ENCODE measurements at places on chromosomes 12 and 14.

DNA sequence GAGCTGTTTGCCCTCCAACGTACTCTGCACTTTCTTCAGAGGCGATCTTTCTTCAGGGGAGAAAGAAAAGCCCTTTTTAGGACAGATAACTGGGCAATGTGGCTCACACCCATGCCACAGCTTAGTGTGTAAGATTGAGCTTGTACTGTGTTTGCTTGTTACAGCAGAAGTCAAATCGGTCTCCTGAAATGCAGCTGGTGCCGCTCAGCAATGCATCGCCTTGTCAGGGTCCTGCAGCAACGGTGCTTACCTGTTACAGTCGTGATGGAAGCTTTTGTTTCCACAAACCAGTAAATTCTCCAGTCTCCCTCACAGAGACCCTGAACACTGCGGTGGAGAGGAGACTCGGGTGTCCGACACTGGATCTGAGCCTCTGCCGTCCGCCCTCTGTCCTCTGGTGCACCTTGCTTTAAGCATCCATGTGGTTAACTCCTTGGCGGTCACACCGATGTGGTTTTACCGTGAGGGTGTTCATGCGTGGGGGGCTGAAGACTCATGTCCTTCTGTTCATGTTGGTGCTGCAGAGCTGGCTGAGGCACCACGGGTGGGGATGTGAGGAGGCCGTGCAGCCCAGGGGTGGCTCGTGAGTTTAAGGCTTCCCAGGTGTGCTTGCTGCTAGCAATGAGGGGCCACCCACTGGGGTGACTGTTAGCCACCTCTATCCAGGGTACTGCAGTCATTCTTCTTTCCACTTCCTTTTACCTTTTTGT lies 47.3 kb downstream of the FBXL14 start:
- DNase-seq, result no peak

DNA sequence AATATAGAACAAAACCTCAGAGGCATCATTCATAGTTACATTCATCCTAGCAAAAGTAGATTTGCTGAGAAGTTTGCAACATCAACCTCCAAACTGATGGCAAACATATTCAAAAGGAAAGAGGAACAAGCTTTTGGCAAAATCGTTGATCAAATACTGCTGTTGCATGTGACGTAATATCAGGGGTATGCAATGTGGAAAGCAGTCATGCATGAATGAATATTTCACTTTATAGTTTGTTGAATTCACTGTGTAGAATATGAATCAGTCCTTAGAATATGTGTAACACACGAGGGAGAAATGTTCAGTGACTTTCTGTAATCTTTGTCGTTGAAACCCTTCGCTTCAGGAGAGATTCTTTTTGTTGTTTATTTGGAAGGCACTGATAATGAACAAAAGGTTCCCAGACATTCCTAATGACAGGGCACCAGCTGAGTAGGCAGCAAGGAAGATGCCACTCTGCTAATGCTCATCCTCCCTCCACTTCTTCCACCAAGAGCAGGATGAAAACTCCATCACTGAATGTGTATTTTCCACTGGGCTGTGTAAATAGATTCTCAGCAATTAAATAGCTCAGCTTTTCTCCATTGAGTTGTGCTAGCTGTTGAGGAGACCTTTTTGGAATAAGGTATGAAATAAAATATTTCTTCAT lies 126.1 kb downstream of the PELI2 start:
- DNase-seq, result peak; percentile 93

DNA sequence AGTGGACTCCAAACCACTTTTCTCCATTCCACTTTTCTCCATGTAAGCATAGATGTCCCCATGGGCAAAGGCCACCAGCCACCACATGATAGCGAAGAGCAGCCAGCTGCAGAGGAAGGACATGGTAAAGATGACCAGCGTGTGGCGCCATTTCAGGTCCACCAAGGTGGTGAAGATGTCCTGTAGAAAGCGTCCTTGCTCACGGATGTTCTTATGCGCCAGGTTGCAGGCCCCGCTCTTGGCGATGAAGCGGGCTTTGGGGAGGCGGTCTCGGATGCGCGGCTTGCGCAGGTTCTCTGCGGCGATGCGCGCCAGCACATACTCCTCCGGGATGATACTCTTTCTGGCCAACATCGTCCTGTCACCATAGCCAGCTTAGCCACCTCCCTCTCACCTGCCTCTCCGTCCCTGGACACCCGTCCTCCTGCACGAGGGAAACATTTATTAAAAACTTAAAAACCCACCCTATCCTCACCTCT lies 1.2 kb downstream of the KCNJ8 start:
- peak; percentile 29 for DNase-seq

GRCh38 chr14:51356381-51356780 lies 116.3 kb downstream of the TMX1 start:
- peak; percentile 20 for DNase-seq

DNA sequence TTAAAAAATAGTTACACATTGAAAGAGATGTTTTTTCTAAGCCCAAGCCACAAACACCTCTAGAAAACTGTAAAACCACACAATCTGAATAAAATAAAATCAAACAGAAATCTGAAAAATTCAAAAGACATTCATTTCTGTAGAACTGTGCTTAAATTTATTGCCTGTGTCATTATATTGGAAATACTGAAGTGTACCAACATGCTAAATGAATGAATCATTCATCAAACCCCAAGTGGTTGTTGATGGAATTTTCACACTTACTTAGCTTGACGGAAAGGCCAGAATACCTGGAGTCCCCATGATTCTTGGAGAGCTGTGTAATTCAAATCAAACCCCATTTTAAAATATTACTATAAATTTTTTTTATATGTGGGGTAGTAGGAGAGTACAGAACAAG lies 2.7 kb downstream of the KITLG start:
- peak; percentile 69 for DNase-seq

DNA sequence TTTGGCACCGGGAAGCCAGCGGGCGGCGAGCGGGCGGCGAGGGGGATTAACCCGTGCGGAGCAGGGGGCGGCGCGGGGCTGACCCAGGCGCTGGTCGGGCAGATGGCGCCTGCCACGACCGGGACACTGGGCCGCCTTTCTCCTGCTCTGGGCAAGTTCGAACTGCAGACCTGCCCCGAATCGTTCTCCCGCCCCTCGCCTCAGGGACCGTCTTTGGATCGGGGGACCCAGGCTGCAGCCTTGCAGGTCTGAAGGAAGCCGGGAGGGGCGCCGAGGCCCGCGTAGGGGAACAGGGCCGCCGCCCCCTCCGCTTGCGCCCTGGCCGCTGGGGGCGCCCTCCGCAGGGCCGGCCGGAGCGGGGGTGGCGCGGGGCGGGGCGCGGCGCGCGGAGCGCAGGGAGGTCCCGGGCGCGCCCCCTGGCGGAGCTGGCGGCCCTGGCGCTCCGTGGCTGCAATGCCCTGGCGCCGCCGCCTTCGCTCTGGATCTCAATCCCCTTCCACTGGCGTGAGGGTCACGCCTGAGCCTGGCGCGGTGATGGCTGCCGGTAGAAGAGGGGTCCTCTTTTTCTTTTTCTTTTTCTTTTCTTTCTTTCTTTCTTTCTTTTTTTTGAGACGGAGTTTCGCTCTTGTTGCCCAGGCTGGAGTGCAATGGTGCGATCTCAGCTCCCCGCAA lies 449 bp upstream of the LTBP2 start:
- peak; percentile 86 for DNase-seq

- DNase-seq, result no peak
Measured at GRCh38 chr14:95526483-95527386, 8.1 kb upstream of the GLRX5 start.

DNA sequence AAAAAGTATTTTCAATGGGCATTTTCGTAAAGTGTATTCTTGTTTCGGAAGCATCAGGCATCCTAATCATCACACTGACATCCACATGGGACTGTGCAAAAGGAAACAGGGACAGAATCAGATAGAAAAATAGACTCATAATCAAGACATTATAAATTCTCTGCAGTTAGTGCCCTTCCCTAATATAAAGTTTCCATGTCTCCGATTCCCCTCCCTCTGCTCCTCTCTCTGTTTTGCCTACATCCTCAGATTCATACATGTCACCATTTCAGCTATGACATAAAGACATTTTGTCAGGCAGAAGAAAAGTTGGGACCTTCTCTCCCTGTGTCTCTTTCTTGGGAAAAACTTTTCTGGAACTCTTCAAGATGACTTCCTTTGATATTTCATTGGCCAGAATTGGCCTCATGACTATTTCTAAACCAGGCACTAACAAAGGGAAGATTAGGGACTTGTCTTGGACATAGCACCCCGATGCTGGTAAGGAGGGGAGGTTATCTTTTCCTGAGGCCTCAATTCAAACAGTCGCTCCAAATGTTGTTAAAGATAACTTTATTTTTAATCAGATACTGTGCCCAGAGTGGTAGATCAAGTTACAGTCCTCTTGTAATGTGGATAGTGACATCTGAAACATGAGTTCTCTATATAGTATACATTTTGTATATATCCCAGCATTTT lies 212.1 kb upstream of the BTG1 start:
- no peak for DNase-seq

DNA sequence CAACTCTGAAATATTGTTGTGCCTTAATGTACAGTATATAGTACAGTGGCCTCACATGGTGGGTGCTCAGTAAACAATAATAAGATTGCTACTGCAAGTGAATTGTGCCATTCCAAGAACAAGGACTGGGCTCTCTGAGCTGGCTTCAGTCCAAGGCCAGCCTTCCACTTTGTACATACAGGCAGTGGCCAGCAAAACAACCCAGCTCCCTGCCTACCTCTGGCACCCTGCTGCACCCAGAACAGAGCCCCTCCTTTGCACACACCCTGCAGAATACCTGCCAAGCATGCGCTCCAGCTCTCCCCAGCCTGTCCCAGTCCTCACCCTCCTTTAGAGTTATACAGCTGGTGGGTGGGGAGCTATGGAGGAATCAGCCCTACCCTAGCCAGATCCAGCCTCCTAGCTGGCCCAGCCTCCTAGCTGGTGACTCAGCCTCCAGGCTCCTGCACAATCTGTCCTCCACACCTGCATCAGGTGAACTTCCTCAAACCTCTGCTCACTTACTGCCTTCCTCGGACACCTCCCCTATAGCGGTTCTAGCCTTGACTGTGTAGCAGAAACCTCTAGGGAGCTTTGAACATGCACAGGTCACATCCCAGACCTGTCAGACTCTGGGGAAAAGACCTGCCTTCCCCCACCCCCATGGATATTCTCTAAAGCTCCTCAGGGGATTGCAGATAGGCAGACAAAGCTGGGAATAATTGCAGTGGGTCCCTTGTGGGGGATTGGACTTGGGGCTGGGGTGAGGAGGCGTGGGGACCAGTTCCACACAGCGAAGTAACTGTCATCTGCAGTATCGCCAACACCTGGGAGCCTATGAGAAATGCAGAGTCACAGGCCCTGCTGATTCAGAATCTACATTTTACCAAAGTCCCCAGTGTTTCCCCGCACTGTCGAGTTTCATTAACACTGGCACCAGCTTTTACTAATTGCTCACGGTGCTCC lies 17.9 kb downstream of the ZDHHC22 start:
- DNase-seq, result no peak

DNA sequence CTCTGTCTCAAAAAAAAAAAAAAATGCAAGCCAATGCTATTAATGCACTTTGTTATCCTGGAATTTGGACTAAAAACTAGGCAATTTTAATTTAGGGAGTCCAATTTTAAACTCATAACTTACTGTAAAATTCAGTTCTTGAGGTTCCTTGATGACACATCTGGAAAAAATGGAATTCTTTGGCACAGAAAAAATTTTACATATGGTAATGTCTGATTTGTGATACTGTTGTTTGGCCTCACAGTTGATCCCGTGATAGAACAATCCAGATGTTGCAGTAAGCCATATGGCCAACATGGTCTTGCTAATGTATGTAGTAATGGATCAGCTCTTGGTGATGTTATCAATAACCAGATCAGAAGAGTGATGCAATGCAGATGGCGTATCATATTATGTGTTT lies 1089.8 kb downstream of the FLRT2 start:
- peak; percentile 45 for DNase-seq

DNA sequence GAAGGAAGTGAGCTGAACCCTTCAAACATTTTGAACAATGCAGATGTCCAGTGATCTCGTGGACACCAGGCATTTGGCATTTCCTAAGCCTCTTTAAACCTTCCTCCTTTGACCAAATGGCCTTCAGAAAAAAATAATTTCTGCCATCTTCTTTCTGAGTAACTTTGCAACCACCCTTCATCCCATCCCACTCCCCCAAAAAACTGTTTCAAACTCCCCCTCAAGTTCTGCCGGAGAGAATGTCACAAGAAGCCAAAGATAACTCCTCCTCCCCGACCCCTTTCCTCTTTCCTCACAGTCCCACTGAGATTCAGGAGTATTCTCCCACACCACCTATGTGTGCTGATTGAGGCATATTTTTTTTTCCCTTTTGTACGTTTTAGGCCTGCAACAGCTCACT lies 1.7 kb downstream of the KSR2 start:
- no peak for DNase-seq

- no peak for DNase-seq
Measured at GRCh38 chr14:24261969-24262327, 1.0 kb downstream of the TGM1 start.

DNA sequence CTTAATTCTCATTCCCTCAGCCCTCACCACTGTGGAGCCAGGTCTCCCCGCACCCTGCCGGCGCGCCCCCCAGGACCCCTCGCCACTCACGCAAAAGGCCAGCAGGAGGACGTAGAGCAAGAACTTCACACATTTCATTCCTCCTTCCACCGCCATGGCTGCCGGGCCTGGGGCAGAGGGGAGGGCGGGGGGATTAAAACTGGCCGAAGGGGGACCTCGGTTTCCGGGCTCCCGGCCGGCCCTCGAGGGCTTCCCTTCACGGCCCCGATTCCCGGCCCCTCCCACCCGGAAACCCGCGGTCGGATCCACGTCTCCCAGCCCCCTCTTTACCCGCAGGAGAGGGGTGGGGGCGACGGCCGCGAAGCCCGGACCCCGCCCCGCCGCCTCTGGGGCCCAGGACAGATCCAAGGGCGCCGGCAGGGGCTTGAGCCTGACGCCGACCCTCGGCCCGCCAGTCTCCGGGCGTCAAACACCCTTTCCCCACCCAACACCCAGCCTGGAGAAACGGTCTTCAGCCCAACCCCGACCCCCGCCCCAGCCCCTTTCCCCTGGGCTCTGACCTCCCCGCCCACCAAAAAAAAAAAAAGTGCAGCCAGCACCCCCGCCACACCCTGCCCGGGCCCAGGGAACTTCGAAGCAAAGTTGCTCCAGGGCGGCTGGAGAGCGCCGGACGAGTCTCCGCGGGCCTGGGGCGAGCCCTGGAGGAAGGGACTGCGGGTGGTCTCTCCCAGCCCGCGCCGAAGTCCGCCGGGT lies 447 bp downstream of the CD63 start:
- DNase-seq, result peak; percentile 73

GRCh38 chr12:27236498-27236897 lies 7.6 kb upstream of the STK38L start:
- peak; percentile 34 for DNase-seq

DNA sequence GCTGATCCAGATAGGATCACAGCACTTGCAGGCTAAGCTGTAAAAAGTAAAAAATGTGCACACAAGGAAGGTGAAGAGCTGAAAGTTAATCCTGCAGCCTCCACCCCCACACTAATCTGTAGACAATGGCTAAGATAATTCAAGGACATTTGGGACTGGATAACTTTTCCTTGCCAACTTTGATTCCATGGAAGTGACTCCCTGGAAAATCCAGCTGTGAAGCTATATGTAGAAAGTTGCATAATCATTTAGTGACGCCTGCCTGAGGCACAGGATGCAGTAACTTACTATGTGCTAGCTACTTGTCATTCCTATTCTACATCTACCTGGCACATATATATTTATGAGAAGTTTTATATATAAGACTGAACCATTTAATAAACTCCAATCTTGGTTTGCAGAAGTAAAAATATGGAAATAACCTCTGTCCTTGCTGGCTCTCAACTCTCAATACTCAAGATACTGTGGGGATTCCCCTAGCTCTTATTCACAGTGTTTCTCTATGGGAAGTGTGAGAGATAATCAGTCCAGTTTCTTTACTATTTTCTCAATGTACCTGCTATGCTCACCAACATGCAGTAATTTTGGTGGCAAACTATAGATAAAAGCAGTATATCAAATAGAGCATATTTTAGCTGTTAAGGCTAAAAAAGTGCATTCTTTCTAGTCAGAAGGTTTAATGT lies 14.8 kb downstream of the LDHB start:
- DNase-seq, result no peak

Data from fibroblast of skin of right biceps (primary cell).